Stomach (tissue), 19 donors: ENCODE measurements at places on chromosomes 7 and 10.

DNA sequence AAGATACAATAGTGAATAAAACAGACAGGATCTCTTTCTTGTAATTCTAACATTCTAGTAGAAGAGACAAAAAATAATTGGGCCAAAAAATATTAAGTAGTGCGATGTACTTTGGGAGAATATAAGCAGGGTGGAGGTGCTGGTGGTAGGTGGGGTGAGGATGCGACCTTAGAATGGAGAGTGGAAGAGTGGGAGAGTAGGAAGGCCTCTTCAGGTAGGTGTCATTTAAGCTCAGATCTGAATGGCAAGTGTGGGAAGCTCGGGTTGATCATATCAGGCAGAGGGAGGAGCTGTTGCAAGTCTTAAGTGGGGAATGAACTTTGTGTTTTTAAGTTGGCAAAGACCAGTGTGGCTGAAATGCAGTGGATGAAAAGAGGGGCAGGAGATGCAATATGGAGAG, 3.8 kb upstream of the IFRD1 start:
- DNase-seq: no peak

DNA sequence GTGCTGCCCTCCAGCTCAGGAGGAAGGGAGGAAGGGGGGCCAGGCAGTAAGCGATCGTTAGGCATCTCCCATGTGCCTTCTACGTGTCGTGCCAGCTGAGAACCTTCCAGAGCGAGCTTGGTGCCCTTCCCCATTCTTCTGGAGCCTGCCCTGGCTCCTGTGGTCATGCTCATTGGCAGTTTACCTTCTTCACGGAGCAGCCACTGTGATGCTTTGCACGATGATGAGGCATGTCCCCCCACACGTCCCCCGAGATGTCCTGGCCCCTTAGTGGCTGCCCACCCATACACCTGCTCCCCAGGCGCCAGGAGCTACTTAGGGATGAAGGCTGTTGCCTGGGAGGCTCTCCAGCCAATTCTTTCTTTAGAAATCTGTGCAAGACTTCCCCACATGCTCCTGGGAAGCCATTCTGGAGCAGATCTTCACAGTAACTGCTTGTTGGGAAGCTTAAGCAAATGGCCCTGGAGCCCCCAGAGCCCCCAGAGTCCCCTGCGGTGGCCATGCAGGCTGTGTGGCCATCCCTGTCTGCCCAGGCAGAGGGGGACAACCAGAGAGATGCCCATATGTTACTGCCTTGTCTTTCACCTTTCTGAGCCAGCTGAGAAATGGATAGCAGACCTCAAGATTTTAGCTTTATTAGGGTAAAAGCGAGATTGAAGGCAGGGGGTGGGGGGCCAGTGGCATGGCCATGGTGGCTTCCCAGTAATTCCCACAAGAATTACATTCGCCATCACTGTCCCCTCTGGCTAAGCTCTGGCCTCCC, 199.0 kb downstream of the EBF3 start:
- DNase-seq: no peak

DNA sequence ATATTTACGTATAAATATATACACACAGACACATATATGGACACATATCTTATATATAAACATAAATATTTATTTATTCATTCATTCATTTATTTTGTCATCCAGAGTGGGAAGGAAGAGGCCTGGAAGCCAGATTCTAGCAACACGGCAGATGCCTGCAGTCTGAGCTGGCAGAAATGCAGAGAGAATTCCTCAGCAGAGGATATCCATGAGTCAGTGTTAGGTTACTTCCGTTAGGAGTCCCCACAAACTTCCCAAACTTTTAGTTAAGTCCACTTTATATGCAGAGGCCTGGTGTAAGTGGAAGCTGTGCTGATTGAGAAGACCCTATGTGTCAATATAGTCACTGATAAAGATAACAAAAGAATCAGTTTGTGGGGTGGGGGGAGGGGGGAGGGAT, 89.6 kb downstream of the PPP1R17 start:
- DNase-seq: no peak

GRCh38 chr7:37604078-37604477, 79.5 kb upstream of the GPR141 start:
- no peak for DNase-seq

GRCh38 chr7:118644346-118644745, 419.8 kb downstream of the ANKRD7 start:
- DNase-seq: no peak

DNA sequence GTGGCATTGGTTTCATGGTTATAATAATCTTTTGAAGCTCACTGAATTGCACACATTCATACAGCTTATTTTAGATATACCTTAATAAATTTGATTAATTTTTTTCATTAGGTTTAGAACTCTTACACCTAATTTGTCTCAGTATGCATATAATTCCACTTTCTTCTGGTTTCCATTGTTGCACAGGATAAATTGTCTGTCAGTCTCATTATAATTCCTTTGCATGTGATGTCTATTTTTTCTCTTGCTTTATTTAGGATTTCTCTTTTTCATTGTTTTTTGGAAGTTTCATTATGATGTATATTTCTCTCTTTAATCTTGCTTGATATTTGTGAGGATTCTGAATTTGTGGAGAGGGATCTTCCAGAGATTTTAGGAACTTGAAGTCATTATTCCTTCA, 84.7 kb downstream of the ARL5B start:
- no peak for DNase-seq

DNA sequence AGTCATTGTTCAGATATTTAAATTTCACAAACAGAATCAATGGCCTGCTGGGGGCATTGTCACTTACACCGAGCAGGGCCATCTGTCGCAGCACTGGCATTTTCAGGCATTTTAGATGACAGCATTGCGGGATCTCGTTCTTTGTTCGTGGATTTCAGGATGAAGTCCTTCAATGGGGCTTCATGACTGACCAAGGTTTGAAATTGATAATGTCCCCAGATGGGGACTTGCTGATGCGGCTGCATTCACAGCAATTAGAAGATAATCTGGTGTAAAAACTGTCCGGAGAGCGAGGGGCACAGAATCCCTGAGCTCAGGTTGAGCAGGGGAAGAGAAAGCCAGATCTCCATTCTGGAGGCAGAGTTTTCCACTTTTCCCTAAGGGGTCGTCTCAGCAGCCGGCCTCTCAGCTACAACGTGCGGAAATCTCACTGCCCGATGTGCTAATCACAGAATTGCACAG, 1.9 kb upstream of the C7orf33 start:
- no peak for DNase-seq

DNA sequence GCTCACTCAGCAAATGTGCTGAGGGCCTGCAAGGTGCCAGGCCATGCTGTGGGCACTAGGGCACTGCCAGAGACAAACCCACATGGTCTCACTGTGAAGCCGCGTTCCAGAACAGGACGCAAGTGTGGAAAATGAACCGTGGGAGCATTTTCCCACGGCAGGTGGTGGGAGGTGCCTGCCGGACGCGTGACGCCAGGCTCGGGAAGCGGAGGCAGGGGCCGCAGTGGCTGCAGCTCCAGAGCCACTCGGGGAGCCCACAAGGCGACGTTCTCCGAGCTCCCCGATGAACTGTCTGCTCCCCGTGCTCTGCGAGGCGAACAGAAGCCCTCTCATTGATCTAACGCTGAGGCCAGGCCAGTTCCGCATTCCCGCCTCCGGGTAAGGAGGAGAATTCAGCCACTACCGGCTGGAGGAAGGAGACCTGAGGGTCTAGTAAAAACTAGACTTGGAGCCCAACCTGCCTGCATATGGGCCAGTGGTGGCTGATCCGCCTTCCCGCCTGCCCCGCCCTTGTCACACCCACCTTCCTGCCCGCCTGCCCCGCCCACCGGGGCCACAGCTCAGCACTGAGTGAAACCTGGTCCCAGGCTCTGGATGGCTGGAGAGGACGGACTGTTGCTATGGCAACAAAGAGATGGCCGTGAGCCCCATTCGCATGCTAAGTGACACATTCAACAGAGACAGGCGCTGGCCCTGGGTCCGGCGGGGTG, 13.1 kb downstream of the ADGRA1 start:
- peak; percentile 77 for DNase-seq

DNA sequence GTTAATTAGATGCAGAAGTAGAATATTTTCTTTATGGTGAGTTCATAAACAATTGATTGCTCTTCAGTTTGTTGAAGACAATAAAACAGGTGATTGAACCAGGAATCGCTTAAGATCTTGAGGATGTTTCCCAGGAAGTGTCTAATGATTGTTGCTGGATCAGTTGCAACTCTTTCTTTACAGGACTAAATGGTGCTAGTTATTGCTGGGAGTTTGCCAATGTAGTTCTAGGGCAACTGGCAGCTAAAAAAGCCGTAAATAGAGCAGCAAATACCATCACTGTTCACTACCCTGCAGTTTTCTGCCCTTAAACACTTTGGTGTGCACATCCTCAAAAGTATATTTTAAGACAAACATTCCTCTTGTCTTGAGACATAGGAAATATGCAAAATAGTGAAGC, 119.2 kb upstream of the ANK3 start:
- DNase-seq: no peak

GRCh38 chr10:127243490-127244272, 47.3 kb upstream of the INSYN2A start:
- peak; percentile 54 for DNase-seq

DNA sequence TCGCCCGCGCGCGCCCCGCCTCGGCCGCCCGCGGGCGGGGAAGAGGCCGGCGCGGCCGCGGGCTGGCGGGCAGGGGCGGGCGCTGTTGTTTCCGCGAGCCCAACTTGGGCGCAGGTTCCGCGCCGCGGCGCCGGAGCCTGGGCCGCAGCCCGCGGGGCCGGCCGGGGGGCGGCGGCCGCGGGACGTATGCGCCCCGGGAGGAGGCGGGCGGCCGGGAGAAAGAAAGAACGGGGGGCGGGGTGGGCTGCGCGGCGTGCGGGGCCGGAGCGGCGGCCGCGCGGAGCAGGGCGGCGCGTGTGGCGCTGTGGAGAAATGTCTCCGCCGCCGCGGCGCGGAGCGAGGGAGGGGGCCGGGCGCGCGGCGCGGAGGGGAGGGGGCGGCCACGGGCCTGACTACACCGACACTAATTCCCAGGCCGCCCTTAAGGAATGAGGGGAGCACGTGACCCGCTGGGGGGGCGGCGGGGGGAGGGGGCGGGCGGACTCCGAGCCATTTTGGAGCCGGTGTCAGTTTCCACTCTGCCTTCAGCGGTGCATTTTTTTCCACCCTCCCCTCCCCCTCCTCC, at the start of gene BMI1:
Gene BMI1 (plus strand): TSS at position 509 of the 565 bp plus-strand sequence. CDS start 5,351 bp downstream, outside the sequence.
- peak; percentile 72 for DNase-seq

DNA sequence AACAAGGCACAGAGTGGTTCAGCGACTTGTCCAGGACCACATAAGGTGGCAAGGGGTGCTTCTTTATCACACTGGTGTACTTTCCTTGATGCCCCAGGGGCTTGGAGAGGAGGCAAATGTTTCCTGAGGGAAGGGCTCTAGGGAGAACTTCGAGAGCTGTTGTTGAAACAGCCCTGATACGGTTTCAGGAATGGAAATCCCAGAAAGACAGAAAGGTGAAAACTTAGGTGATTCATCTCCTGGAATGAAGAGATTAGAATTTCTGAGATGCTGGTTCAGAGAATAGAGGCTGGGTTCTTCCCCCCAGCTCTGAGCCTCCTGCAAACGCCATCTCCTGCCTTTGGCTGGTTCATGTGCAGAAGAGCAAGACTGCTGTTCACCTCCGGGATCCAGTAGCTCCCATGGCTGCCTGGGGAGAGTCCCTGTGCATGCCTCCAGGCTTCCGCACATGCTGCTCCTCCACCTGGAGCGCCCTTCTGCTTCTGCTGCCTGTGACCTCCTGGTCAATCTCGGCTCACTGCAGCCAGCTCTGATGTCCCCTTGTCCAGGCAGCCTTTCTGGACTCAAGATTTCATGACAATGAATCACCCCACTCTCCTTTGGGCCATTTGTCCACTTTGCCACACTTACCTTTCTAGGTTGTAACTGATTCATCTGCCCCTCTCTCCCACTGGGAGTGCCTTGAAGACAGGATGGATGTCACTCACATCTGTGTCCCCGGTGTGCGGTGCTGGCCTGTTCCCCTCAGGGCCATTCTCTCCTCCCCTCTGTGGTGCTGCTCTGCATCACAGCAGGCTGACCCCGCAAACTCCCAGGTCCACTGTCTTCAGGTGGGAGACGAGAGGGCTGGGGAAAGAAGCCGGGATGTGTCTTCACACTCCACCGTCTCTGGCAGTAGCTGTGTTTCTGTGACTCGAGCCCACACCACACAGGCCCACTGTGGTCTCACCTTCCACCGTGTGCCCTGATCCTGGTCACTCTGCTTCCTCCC, 3.6 kb upstream of the CDH23 start:
- DNase-seq: no peak

DNA sequence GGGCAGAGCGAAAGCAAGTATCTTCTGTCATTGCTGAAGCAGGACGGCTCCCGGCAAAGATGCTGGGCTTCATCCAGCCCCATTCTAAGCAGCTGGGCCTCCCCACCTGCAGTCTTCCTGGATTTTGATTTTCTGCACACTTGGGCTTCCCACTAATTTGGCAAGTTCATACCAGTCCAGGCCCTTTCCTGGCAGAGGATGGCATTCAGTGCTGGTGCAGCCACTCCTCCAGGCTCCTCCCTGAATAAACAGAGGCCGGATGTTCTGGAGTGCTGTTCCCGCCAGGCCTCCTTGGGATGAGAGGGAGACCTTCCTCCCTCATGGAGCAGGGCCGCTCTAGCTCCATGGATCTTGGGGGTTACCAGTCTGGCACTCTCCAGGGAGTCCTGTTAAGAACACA, 3.4 kb downstream of the BAG3 start:
- DNase-seq: peak; percentile 45

GRCh38 chr7:69564454-69565417, 33.5 kb upstream of the AUTS2 start:
- DNase-seq: peak; percentile 85

DNA sequence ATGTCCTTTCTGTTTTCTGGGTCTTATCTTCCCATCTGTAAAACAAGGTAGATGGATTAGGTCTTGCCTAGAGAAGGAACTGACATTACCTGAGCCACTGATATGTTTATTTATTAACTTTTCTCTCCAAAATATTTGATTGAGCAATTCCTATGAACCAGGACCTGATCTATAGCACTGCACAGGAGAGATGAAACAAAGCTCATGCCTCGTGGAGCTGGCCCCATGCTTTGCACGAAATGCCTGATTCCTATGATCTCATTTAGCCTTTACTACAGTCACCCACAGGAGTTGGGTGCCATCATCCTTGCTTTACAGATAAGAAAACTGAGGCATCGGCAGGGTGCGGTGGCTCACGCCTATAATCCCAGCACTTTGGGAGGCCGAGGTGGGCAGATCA, 48.2 kb upstream of the ZMIZ1 start:
- no peak for DNase-seq
